Activated naive CD8-positive, alpha-beta T cell treated with anti-CD3 and anti-CD28 coated beads for 36 hours (primary cell): ENCODE measurements at places on chromosomes 7 and 10. TPM values are rescaled to one million over a fixed set of nuclear protein-coding genes. Genes with fewer than 3 reads are reported as not detected.

GRCh38 chr7:131149429-131149773, 178.3 kb upstream of the MKLN1 start:
- no peak for DNase-seq

- DNase-seq: no peak
Observed at GRCh38 chr10:15672469-15672868, 47.3 kb downstream of the ITGA8 start.

DNA sequence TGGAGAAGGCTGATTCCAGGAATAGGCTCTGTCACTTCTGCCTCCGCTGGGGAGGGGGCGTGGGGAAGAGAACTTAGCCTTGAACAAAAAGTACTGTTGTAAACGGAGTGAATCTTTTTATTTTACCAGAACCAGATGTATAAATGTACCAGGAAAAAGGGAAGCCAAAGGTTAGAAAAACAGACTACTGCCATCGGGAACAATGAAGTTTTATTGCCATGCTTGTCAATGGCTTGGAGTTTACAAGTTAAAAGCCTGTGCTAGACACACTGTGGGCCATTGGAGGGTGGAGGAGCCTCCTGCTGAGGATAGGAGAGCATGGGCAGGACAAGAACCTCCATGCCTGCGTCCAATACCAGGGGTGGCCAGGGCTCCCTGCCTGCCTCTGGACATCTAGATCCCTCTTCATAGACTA, 161.7 kb upstream of the LYZL2 start:
- no peak for DNase-seq

DNA sequence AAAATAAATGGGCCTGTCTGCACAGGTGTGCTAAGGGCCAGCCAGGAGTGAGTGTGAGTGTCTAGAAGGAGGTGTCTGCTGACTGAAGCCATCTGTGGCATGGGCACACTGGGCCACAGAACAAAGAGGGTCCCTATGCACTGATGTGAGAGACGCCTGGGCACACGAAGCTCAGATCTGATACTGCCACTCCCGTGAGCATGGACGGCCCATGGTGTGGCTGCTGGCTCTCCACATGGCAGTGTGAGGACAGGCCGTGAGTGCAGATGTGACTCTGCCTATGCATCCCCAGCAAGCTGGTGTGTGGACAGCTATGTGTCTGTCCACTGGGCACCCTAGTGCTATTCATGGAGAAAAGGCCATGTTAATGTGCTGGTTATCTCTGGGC, 12.8 kb upstream of the MYL7 start:
- no peak for DNase-seq

GRCh38 chr10:85645053-85645452, 721.5 kb downstream of the GRID1 start:
- no peak for DNase-seq

GRCh38 chr7:138282997-138283396, 177.1 kb upstream of the TRIM24 start:
- no peak for DNase-seq

- no peak for DNase-seq
Observed at GRCh38 chr10:29131952-29132547, 156.8 kb upstream of the LYZL1 start.

GRCh38 chr7:70596598-70596913, 535.4 kb upstream of the GALNT17 start:
- DNase-seq: no peak

- DNase-seq: no peak
Observed at GRCh38 chr10:30784524-30784896, 155.0 kb upstream of the LYZL2 start.

DNA sequence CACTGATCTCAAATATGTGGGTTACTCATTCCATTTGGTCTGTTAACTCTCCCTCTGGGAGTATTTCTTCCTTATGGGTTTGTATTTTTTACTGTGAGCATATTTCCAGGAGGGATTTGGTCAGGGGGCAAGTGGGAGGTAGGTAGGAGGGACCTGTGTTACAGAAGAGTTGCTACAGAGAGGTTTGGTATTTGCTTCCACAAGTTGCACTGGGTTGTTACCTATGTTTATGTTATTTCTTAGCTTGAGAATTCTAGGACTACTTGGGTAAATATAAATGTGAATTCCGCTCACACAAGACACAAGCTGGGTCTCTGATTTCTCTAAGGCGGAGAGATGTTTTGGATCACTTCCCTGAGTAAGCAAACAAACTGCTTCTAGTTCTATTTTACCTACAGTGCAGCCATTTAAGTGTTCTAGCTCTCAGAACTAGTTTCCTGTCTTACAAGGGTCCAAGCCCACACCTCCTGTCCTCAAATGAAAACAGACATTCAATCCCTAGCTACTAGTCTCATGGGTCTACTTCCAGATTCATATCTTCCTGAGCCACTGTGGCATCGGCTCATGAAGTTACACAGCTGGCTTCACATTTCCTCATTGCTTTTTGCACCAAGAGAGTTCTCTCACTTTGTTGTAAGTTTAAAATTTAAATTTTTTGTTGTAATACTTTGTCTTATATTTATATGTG, 75.4 kb upstream of the PPP1R3C start:
- DNase-seq: no peak

DNA sequence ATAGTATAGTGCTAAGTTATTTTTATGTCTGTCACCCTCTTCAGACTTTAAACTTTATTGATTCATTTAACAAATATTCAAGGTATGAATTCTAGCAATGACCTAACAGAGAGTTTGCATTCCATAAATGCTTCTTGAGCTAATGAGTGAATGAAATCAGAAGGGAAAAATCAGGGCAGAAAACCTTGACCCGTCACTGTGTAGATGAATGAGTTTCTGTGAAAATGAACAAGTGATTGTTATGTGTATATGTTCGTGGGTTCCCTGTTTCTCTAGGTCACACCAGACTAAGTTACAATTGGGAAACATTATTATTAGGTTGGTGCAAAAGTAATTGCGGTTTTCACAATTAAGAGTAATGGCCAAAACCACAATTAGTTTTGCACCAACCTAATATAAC, 30.1 kb downstream of the APBB1IP start:
- no peak for DNase-seq

DNA sequence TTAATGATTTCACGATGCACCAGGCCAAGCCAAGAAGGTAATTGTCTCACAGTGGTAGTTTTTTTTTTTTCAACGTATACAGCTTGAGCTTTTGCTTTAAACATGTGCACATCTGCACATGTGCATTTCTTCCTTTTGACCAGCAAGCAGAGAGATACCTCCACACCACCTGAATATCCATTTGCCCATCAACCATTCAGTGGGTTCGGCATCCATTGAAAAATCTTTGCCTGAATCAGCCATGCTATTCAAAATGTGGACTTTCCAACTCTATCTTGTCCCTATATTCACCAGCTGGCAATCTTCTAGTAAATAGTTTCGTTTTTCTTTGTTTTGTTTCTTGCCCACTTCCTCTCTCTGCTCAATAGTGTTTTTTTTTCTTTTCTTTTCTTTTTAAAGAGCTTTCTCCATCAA, 7.7 kb upstream of the TRA2A start:
- no peak for DNase-seq

- DNase-seq: no peak
Observed at GRCh38 chr7:47281966-47282643, 299.8 kb downstream of the TNS3 start.

GRCh38 chr10:123771877-123772644, 105.9 kb downstream of the GPR26 start:
- DNase-seq: no peak

- DNase-seq: no peak
Observed at GRCh38 chr10:30637881-30638467, 8.4 kb upstream of the LYZL2 start.

DNA sequence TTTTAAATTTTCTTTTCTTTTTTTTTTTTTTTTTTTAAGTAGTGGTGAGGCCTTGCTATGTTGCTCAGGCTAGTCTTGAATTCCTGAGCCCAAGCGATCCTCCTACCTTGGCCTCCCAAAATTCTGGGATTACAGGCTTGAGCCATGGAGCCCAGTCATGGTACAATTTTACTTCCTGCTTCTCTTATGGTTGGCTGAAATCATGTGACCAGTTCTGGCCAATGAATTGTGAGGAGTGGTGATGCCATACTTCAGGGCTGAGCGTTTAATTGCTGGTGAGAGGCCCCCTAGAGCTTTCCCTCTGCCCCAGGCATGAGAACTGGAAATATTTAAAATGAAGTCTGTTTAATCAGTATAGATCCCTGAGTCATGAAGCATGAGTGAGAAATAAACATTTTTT, 22.2 kb upstream of the BAIAP2L1 start:
- DNase-seq: no peak

DNA sequence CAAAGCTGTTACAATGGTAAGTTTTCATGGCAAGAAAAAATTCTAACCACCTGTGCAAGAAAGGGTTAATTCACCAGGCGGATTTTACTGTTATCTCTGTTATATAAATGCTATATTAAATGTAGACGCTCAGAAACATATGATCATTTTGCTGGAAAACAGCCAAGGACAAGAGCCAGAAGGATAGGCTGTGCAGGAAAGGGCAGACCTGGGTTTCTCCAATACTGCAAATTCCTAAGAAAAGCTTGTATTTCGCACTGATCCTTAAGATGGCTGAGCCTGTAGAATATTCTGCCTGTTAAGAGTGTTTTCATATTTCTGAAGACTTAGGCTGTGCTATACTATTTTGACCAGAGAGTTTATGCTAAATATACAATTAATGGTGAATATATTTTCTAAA, 564.1 kb upstream of the KCND2 start:
- DNase-seq: no peak

- DNase-seq: no peak
Observed at GRCh38 chr10:69780077-69780476, 21.6 kb upstream of the COL13A1 start.

DNA sequence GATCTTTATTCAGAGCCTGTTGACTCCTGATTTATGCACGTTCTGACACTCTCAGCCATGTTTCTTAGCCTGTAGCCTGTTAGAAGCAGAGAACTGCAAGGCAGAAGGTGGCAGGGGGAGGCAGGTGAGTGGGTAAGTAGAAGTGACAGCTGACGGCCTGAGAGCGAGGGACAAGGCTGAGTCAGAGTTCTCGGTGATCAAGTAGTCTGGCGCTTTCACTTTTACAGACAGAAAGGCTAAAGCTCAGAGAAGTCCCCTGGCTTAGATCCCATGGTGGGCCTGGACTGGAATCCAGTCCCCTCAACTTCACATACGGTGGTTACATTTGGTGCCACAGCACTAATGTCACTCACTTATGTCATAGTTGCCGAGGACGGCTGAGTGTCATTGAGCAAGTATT, 139.0 kb downstream of the TACC2 start:
- DNase-seq: no peak

DNA sequence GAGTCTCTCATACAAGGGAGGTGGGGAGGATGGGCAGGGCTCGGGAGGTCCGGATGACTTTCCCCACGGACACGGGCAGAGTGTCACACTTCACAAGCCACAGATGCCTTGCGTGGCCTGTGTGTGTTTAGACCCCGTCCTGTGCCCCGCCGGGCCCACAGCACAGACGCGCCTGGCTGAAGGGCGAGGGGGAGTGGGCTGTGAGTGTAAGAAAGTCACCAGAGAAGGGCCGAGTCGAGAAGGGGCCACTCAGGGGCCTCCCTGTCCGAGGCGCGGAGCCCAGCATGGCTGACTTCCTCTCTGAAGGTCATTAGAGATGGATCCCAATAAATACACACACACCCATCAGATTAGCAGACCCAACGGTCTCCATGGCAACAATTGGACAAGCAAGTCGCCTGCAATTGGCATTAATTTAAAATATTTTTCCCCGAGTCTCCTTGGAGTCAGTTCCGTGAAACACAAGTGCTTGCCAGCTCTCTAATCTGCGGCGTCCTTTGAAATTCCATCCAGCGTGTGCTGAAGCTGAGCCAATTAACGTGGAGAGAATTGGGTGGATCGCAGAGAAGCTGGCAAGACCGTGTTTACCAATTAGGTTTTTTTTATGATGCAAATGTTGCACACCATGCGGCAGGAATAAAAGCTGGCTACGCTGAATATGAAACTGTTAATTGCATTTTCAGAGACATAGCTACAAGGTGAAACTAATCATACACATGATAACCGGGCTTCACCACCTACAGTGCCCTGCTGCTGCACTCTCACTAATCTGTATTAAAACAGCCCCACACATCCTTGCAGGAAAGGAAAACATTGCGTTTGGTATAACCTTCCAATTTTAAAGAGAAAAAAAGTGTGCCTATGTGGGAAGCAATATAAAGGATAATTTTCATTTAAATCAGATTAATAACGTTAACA, 571.2 kb downstream of the PTPRN2 start:
- no peak for DNase-seq

- DNase-seq: no peak
Observed at GRCh38 chr7:112140600-112140999, 65.6 kb downstream of the DOCK4 start.

- no peak for DNase-seq
Observed at GRCh38 chr7:19491821-19492452, 216.9 kb downstream of the POLR1F start.

GRCh38 chr10:112307358-112308124, 24.3 kb downstream of the TECTB start:
- DNase-seq: peak; percentile 31

GRCh38 chr10:45614869-45615268, 57.7 kb downstream of the ZFAND4 start:
- no peak for DNase-seq

DNA sequence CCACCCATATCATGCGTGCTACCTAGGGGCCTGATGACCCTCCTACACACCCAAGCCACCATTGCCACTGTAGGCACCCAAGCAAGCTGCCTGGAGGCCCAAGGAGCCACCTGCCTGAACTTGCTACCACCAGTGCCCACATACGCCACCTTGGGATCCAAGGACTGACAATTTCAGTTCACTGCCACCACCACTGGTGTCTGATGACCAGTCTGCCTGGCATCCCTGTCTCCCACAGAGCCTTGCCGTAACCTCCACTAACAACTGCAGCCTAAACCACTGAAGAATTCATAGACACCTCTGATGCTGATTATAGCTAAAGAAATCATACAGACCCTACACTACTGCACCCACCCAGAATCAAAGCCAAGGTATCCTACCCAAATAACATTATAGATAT, 58.8 kb downstream of the TMEM178B start:
- DNase-seq: no peak

The ARHGAP22 gene
- total RNA-seq: not detected

The SFTPA1 gene
- total RNA-seq: not detected

The ARHGEF35 gene
- total RNA-seq: 6.7 TPM

The PTER gene
- total RNA-seq: 22.9 TPM

The OR2A42 gene
- total RNA-seq: not detected

The FAM237B gene
- total RNA-seq: not detected

The NPY gene
- total RNA-seq: not detected

The TMEM248 gene
- 82.6 TPM for total RNA-seq

The RARRES2 gene
- not detected for total RNA-seq

The SEPTIN7 gene
- 245 TPM for total RNA-seq

The IFT22 gene
- total RNA-seq: 7.0 TPM

The ZMIZ1 gene
- 28.2 TPM for total RNA-seq

The PAPOLB gene
- total RNA-seq: not detected
